ENCODE measurements at places on chromosomes 6 and 20.

GRCh38 chr6:45436544-45437438 lies 59.1 kb upstream of the SUPT3H start:
- no peak for DNase-seq

DNA sequence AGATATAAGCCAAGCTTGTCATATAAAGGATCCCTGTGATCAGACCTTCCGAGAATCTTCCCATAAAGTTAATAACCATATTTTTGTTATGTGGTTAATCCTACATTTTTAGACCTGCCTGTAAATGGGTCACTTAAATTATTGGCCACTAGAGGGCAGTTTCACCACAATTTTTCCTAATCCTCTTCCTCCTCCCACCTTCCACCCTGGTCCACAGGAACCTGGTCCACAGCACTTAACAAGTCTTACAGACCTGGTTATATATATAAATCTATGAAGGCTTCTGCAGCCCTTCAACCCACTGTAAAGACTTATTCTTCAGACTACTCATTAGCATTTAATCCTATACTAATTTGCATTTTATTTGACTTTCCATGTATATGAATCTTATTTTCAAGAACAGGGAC lies 28.3 kb downstream of the MRS2 start:
- DNase-seq, result no peak

GRCh38 chr6:4682431-4683097 lies 93.6 kb upstream of the CDYL start:
- no peak for DNase-seq

GRCh38 chr6:116371120-116371917 lies 572 bp downstream of the DSE start:
- DNase-seq, result peak; percentile 72

DNA sequence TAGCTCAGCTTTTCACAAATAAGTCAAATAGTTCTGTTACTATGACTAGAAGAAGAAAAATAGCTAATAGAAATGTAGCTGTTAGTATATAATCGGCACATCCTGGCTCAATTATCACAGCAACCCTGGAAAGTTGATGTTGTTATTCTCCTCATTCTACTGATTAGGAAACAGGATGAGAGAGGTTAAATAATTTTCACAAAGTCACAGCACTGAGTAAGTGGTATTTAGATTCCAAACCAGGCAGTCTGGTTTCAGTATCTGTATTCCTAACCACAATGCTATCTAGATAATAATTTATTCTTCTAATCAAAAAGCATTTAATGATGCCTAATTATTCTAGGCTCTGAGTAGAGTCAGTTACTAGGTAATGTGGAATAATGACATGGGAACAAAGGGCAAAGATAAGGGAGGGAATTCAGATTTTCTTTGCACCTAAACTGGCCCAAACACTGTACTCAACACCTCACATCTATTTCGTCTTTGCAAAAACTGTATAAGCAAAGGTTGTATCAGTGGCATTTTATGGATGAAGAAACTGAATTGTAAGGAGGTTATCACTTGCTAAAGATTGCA lies 51.3 kb downstream of the PDE7B start:
- DNase-seq, result no peak

DNA sequence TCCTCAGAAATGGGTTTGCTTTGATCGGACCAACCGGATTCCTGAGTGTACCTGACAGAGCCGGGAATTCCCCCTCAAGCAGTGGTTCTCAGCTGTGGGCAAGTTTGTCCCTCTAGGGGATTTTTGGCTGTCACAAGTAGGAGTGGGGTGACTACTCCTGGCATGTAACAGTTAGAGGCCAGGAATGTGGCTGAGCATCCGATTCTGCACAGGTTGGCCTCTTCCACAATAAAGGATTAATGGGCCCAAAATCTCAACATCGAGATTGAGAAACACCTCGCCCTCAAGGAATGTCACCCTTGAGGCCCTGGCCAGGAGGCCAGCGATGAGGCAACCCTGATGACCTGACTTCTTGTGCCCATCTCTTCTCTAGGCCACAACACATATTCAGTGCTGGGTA lies 7.9 kb downstream of the AGPAT4 start:
- no peak for DNase-seq

DNA sequence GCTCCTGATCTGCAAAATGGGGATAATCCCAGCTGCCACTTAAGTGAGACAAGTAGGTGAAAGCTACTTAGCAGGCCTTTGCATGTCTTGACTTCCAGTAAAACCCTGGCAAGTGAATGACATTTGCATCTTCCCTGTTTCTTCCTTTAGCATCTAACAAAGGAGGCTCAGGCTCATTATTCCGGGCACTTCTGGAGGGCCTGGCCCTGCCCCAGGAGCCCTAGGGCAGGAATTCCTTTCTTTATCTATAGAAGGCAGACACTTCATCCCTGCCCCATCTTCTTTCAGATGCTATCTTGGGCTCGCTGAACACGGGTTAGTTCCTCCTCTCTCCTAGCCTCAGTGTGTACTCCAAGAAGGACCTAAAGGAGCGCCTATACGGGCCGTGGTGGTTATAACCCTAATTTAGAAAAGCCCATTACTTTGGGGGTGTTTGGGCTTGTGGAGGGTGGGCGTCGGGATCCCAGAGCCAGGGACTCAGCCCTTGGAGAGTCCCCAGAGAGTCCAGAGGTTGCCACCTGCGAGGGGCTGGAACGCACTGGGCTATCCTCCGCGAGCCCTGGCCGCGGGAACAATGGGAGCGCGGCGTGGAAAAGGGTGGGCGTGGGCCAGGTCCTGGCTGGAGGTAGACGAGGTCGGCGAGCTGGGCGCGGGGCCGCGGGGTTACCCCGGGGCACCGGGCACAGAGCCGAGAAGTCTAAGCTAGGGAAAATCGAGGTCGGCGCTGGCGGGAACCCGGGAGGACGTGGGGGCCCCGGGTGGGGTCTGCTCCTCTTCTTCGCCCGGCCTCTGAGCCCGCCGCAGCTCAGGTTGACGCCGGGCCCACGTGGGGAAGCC lies 62.8 kb upstream of the EPB41L1 start:
- no peak for DNase-seq

DNA sequence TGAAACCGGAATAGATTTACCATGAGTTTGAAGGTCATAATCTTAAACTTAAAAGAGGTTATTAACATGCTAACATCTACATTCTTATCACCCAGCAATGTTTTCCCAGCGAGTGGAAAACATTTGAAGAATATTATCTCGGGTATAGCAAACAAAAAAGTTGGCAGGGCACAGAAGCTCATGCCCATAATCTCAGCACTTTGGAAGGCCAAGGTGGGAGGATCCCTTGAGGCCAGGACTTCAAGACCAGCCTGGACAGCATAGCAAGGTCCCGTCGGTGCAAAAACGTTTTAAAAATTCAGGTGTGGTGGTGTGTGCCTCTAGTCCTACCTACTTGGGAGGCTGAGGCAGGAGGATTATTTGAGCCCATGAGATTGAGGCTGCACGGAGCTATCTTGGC lies 213.5 kb downstream of the MANEA start:
- no peak for DNase-seq

GRCh38 chr6:158854214-158855101 lies 35.3 kb upstream of the EZR start:
- no peak for DNase-seq

GRCh38 chr6:129605967-129606366 lies 104.0 kb downstream of the ARHGAP18 start:
- no peak for DNase-seq

- DNase-seq, result no peak
Observed at GRCh38 chr6:73139681-73140383, 85.5 kb downstream of the KHDC1L start.

GRCh38 chr6:167442796-167443680 lies 118.2 kb downstream of the TTLL2 start:
- DNase-seq, result no peak

- no peak for DNase-seq
Observed at GRCh38 chr6:133407320-133408100, 166.4 kb downstream of the EYA4 start.

GRCh38 chr6:55260181-55260580 lies 67.1 kb upstream of the GFRAL start:
- no peak for DNase-seq

DNA sequence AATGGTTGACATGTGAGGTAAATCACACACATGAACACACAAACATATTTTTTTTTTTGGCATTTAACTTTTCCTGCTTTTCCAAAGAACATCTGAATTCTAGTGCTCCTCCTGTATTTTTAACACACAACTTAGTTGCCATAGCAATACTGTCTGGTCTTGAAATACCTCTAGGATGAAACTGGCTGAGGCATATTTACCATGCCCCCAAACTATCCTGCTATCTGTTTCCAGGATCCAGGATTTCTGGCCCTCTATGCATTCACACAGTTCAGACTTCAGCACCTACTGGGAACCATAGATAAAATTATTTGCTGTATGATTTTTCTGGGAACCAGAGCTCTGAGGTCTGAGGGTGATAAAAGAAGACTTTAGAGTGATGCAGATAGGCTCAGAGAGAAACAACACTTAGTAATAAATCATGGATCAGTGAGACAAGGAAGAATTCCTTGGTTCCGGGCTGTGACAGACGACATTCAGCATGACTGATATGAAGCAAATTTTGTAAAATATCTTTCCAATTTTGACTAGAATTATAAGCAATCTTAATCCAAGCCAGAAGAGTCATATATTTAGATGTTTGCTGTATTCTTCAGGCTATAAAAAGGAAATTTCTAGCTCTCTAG lies 359.7 kb downstream of the BTBD9 start:
- DNase-seq, result no peak

DNA sequence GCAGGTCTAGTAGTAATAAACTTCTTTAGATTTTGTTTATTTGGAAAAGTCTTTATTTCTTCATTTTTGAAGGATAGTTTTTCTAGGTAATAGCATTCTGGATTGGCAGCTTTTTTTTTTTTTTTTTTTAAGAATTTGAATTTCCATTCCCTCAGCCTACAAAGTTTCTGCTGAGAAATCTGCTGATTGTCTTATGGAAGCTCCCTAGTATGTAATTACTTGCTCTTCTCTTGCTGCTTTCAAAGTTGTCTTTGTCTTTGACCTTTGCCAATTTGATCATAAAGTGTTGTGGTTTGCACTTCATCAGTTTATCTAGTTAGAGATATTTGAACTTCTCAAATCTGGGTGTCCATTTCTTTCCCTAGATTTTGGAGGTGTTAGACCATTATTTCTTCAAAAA lies 82.2 kb upstream of the GMDS start:
- no peak for DNase-seq

GRCh38 chr6:26611599-26611998 lies 14.8 kb downstream of the ABT1 start:
- no peak for DNase-seq

GRCh38 chr6:10613723-10614122 lies 80.7 kb downstream of the C6orf52 start:
- DNase-seq, result no peak

- DNase-seq, result no peak
Observed at GRCh38 chr20:52975029-52975732, 3.0 kb downstream of the TSHZ2 start.

DNA sequence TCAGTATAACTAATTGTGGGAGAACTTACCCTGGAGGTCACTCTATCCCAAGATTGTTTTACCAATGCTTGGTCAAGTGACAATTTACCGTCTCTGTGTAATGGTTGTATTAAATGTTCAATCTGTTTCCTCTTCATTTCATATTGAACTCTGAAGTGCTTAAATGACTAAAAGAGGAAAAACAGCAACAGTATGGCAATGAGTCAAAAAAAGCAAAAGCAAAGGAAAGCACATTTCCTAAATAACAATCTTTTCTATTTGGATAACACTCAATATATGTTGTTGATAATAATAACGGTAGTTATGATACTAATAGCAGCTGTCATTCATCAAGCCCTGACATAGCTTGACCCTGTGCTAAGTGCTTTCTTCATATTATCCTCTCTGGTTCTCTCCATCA lies 152.4 kb downstream of the SYNE1 start:
- DNase-seq, result no peak

DNA sequence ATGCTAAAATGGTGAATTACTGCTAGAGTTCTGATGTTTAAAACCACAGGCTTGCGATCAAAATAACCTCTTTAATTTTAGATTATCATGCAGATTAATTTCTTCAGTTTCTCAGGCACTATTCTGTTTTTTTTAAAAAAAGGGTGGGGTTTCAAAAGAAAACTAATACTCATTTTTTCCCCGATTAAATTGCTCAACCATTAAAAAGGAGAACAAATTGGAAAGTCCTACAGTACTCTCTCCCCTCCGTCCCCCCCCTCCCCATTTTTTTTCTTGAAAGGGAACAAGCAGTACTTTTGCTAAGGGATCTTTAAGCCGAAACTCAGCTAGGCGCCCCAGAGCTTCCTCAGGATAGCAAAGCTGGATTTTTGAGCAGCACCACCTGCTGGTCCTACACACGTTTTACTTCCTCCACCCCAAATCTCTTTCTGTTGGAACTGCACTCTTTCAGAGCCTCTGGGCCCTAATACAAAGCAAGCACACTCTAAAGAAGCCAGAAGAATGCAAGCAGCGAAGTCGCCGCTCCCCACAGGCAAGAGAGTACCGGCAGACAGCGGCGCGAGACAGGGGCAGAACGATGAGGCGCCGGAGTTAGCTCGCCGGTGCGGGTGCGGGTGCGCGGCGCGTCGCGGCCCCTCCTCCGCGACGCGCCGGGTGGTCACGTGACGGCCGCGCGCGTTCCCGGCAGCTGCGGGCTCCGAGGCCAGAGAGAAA lies at the start of gene RNF146:
Gene RNF146 (plus strand): TSS at position 687 of the 714 bp plus-strand sequence. CDS start 13,475 bp downstream, outside the sequence.
- peak; percentile 82 for DNase-seq

DNA sequence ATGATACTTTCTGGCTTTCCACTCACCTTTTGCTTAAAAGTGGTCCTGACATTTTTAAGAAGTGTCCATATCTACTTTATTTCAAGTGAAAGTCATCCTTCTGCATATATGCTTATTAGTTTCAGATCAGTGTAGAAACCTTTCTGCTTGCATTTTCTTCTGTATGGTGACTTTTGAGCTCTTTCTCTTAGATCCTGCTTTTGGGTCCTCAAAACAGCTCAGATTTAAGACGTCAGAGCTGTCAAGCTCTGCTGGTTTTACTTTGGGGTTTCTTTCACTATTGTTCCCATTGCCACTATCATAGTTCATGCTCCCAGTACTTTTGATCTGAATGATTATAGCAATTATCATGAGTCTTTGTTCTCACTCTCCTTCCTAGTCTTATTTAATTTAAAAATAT lies 41.7 kb downstream of the BCKDHB start:
- no peak for DNase-seq

DNA sequence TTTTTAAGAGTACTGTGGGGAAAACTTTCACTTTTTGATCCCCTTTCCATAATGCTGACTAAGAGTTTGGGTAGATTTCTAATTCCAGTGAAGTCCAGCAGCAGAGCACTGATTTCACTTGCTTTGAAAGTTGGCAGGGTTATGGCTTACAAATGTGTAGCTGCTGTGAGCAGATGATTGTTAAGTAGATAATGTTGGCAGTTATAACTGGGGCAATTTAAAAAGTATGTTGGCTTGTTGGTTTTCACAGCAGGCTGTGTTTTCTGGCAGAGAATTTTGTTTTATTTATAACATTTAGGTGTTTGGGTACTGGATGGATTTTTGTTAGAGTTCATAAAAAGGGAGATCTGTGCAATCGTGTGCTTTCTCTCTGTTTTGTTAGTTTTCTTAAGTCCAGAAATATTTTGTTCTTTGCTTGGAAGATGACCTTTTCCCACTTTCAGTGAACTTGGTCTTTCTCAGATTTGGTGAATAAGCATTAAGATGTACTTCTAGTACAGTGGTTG lies 31.4 kb downstream of the AFDN start:
- no peak for DNase-seq
